ENCODE measurements at places on chromosomes 1 and 21.

GRCh38 chr1:16459352-16459925, 18.9 kb downstream of the NECAP2 start:
- DNase-seq: no peak

DNA sequence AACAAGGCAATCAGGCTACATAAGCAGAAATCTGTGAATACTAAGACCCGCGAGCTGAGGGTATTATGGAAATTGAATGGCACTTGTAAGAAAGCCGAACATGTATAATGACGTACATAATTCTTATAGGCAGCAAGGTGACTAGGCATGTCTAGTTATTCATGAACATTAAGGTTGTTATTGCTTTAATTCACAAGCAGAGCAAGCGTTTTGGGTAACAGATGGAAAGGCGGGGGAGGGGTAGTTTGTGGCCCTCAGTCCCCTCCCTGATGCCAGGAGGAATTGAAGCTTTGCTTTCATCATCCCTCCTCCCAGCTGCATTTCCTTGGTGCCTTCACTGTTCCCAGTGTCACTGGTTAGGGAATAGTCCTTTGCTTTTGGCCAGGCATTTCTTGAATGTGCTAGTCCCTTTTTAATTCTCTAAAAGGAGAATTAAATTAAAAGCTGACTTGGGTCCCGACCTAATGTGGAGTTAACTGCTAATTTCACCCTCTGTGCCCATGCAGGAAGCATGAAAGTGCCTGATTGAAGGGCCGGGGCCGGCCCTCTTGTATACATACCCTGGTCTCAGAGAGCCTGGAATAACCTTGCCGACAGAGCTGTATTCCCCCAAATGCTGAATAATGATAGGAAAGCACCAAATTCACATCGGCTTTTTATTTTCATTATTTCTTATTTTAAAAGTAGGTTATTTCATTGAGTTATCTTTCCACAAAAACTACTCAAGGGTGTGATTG, 42.5 kb downstream of the RYR2 start:
- no peak for DNase-seq

GRCh38 chr1:204498981-204499380, 4.4 kb upstream of the PIK3C2B start:
- DNase-seq: no peak

- DNase-seq: no peak
Observed at GRCh38 chr1:45187725-45188124, 18.7 kb downstream of the ZSWIM5 start.

GRCh38 chr1:110123224-110123623, 11.0 kb downstream of the UBL4B start:
- no peak for DNase-seq

- no peak for DNase-seq
Observed at GRCh38 chr21:32858628-32859027, 87.1 kb upstream of the PAXBP1 start.

DNA sequence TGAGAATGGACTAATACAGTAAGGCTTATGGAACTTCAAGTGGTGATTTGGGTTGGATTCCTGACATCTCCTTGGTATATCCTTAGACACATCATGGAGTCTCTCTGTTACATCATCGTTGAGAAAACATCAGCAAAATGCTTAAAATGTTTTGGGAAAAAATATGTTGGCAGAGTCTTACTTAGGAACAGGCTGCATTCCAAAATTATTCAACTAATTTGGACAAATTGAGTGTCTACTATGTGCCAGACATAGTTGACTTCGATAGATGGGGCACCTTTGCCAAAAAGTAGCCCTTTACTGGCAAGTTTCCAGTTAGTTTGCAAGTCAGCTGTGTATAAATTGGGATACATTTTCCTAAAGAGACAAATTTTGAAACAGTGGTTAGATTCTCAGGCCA, 253.4 kb upstream of the ST6GALNAC5 start:
- no peak for DNase-seq
